Stimulated activated CD8-positive, alpha-beta memory T cell treated with anti-CD3 and anti-CD28 coated beads, Interleukin-4, amount 100 ng/mL, for 1 hour (primary cell): ENCODE measurements at places on chromosomes 1 and 21.

GRCh38 chr1:56540467-56540866, 38.9 kb downstream of the PLPP3 start:
- no peak for DNase-seq

- no peak for DNase-seq
Measured at GRCh38 chr1:218166268-218166945, 118.7 kb upstream of the RRP15 start.

DNA sequence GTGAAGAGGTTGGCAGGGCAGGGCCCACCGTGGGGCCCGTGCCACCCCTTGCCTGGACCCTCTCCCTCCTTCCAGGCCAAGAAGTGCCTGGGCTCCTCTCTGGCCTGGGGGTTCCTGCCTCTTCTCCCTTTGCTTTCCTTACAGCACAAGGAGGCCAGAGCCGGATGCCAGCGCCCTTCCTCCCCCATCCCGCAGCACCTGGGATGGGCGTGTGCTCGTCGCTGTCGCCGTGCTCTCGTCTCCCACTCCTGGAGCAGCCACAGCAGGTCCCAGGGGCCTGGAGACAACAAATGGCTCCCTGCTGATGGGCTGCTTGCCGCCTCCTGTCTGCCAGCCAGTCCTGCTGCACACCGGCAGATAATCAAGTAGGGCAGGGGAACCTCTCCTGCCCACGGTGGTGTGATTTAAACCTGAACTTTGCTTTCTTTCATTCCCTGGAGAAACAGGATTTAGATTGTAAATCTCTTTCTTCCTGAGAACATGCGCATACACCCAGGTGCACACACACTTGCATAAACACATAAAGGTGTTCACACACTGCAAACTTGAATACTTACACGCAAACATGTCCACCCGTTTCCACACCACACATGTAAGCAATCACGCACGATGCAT, 50.8 kb upstream of the POU3F1 start:
- DNase-seq: no peak

GRCh38 chr1:18340158-18340764, 140.5 kb upstream of the KLHDC7A start:
- DNase-seq: no peak

GRCh38 chr21:38365521-38365920, 108.7 kb downstream of the KCNJ15 start:
- DNase-seq: no peak

GRCh38 chr21:42809171-42809570, 70.2 kb downstream of the WDR4 start:
- DNase-seq: no peak

DNA sequence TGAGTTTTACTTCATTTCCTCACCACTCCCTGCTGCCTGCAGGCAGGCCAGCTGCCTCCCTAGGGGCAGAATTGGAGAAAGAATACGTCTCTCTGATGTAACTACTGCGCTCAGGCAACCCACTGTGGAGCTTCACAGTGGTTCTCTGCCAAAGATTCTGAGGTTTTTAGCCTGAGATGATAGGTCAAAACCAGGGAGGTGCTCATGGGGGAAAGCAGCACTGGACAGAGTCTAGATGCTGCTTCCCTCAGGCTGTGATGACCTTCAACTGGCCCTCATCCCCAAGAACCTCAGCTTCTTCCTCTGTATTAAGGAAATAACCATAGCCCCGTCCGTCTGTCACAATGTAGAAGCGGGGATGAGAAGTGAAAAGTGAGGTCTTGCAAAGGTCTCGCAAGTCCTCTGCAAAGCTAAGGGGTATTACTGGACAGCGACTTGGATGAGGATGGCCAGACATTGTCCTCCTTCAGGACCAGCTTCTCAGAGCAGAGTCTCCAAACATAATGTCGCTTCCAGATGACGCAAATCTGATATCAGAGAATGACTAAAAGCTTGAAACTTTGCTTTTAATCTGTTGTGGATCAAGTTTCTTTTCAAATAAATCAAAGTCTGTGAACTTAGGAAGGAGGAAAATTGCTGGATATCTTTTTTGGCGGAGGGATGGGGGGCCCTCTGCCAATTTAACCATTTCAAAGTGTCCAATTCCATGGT, 65.9 kb upstream of the ATP5PO start:
- no peak for DNase-seq

DNA sequence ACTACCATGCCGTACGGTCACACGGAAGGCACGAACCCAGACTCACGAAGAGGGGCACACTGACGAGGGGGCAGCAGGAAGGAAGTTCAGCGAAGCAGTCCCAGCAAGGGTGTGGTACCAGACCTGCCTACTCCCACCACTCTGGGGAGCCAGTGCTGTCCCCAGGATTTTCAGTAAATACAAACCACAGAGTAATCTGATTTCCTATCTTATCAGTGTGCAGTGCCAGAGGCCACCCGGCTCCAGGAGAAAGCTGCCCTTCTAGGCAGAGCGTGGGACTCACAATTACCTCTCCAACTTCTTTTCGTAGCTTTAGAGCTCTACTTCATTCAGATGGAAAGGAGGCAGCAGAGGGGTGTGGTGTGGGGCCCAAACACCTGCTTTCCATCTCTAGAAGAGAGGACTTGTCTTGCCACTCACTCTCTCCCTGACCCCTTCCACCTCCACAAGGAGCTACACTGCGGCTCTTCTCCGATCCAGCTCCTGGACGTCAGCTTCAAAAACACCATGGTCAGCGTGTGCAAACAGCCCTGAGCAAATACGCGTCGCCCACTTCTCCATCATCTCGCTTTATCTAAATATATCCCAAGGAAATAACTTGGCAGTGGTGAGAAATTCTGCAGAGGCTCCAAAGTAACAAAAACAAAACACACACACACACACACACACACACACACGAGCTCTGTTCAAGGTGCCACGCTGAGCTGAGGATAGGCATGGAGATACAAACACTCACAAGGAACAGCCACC, 98.5 kb downstream of the MRPL37 start:
- DNase-seq: no peak
